ENCODE measurements at places on chromosomes 7 and 10.

DNA sequence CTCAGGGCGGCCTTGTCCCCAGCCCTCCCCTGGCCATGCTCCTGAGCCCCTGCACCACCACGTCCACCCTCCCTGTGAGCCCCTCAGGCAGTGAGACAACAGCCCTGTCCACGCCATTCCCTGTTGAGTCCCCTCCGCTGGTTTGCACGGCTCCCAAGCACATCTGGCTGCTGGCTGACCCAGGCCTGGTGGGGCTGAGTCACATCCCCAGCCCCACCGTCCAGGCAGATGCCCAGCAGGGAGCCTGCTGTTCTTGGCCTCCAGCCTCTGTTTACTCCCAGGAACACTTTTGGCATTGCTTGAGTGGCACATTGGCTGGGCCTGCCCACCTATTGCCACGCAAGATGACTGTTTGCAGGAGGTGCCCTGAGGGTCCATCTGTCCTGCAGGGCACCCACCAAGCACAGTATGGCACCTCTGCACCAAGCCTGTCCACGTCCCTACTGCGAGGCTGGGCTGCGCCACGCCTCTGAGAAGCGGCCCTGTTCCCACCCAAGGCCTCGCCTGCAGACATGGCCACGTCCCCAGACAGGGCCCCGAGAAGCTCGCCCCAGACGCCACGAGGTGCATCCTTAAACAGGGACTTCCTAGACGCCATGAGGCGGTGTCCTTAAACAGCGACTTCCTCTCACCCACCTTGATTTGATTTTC is 48.4 kb upstream of the INPP5A start:
- peak; percentile 50 for DNase-seq

- peak; percentile 43 for DNase-seq
Observed at GRCh38 chr7:18831419-18831818, 286.0 kb downstream of the TWIST1 start.

DNA sequence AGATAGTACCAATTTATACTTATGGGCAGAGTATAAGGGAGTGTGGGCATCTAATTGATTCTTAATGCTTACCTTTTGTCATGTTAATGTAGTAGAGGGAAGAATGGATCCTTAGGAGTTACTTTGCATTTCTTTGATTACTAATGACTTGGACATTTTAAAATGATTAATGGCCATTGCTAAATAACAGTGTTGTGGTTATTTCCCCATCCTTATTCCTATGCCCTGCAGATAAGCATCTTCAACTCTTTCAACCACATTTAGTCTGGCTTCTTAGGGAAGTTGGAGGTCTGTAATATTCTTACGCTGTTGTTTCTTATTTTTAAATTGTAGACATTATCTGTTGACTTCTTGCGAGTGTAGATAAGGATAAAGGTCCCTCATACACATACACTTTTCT is 37.2 kb downstream of the KAT6B start:
- peak; percentile 27 for DNase-seq

- DNase-seq, result no peak
Observed at GRCh38 chr7:47330026-47330425, 251.9 kb downstream of the TNS3 start.

DNA sequence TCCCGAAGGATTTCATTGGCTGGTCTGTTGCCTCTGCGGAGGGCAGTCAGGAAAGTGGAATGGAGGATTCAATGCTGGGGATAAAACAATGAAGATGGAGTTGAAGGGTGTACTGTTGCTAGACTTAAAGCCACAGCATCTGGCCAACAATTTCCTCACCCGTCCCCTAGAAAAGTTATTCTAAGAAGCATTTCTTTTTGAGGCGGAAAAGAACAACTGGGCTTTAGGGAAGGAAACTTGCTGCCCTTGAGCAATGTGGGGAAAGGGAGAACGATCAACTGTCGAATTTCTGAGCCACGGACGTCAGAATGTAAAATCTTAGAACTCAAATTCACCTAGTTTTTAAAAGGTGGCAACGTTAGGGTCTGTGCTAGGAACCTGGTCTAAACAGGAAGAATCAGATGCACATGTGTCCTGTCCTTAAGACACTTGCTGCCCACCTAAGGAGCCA is 664 bp downstream of the FMC1 start:
- DNase-seq, result no peak

DNA sequence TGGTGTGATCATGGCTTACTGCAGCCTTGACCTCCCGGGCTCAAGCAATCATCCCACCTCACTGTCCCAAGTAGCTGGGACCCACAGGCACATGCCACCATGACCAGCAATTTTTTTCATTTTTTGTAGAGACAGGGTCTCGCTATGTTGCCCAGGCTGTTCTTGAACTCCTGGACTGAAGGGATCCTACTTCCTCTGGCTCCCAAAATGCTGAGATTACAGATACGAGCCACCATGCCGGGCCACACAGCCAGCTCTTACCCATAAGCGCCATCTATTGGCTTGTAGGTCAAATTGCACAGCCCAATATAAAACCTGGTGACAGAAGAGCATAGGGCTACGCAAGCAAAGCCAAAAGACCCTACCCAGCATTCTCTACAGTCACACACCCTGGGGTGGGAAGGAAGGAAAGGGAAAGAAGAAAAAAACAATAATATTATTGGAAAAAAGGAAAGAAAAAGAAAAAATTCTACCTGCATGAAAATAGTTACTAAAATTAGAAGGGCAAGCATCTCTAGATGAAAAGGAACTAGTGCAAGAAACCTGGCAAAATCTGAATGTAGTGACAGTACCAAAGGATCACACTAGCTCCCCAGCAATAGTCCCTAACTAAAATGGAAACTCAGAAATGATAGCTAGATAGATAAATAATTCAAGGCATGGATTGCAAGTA is 29.4 kb upstream of the AMPH start:
- DNase-seq, result peak; percentile 70

DNA sequence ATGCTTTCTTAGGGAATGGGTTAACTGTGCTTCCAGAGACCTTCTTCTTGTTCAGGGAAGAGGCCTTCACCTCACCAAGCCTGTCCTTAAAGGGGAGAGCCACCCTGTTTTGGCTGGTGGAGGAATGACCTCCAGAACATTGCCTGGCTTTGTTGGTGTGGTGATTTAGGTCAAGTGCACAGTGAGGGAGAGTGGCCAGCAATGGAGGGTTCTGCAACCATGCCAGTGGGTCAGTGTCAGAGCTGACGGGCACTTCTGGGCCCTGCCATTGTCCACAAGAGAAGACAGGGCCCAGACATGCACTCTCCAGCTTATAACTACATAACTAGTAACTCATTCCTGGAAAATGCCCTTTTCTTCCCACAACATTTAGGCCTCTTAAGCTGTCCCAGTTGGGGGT is 238.5 kb upstream of the AKR1E2 start:
- DNase-seq, result no peak

DNA sequence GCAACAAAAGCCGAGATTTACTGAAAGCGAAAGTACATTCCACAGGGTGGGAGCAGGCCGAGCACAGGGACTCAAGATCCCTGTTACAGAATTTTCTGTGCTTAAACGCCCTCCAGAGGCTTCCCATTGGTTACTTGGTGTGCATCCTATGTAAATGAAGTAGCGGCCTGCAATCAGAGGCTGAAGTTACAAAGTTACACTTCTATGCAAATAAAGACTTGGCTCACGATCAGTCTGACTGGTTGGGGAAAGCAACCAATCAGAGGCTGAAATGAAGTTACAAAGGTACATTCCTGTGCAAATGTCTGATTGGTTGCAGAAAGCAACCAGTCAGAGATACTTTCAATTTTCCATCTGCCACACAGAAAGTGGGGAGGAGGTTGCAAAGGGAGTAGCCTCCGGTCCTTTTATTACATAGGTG is 4.1 kb downstream of the ACBD7 start:
- peak; percentile 89 for DNase-seq

DNA sequence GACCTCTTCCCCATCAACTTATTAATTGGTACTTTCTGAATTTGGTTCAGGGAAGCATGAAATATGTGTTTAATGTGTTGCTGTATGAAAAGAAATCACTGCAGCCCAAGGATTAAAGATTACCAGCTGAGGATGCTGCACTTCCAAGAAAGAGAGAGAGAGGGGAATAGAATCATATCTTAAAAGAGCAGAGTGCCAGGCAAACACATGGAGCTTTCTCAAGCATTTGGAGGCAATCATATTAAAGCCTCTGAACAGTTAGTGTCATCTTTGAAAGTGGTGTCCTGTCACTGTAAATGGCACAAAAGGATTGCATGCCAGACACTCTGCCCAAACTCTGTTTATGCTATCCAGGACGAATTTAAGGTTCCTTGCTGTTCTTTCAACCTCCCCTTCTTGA is 386.7 kb downstream of the SORCS1 start:
- no peak for DNase-seq

DNA sequence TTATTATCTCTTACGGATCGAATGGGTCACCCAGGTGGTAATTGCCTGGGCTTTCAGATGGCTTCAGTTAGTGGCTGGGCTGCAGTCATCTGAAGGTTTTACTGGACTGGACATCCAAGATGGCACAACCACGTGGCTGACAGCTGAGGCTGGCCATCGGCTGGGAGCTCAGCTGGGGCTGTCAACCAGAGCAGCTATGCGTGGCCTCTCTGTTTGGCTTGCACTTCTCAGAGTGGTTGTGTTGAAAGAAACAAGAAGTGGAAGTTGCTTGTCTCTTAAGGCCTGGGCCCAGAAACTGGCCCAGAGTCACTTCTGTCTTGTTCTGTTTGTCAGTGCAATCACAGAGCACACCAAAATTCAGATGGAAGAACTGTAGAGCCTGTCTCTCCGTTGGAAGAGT is 5.7 kb upstream of the GDI2 start:
- DNase-seq, result no peak

DNA sequence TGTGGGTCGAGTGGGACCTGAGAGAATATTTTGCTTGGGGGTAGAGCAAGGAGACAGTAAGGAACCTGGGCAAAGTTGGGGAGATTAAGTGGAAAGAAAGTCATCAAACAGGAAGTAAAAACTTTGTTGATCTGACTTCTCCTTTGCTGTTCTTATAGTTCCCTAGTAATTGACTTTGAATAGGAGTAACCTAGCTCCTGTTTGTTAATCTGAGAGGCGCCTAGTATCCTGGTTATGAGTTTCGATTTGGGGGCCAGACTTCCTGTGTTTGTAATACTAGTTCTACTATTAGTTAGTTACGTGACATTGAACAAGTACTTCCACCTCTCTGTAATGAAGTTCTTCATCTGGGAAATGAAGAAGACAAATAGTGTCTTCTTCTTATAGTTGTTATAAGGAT is 99.1 kb downstream of the ZNF365 start:
- no peak for DNase-seq

DNA sequence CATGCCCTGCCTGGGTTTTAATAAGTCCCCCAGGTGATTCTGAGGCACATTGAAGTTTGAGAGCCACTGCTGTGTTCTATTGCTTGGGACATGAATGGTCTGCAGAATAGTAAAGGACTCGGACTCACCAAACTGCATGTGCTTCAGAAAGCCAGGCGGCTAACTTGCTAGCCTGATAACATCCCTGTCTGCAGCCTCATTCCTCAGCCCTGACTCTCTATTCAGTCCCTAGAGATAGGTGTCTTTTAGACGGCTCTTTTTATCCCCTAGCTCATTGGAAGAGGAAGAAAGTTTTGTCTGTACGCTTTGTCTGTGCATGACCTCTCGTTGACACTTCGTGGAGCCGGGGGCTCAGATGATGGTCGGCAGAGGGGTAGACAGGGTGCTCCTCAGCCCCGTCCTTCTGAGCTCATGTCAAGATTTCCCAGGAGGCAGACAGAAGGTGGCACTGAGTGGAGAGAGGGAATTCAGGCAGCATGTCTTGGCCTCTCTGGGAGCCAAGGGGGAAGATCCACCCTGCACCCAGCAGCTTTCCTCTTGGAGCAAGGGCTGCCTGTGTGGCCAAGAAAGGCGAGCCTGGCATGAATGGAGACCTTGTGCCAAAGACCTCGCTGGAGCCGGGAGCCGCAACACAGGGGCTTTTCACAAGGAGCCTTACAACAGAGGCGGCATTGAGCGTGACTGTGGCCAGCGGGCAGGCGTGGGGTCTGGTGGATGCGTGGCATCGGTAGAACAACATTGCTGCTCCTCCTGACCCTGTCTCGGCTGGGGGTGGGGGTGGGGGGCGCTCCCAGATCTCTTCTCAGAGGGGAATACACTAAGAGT is 51.1 kb upstream of the PODXL start:
- no peak for DNase-seq

DNA sequence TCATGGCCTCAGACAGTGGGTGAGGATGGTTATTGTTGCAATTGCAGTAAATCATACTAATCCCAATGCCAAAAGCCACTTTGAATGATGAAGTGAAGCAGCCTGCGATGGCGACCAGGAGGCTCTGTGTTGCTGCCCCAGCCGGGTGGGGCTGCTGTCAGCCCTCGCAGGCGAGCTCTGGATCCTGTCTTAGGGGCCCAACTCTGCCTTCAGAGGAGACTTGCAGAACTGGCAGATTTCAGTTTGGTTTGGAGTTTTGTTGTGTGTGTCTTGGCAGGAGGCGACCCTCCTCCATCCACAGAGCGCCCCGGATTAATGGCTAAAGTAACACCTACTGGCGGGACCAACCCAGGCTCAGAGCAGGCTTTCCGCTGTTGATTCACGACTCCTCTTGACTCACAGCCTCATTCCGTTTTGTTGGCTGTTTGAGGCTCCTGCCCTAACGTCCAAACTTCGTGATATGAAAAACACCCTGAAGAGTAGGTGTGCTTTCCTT is 67.9 kb upstream of the BMPER start:
- DNase-seq, result no peak

- no peak for DNase-seq
Observed at GRCh38 chr10:132693676-132694075, 92.3 kb downstream of the NKX6-2 start.

DNA sequence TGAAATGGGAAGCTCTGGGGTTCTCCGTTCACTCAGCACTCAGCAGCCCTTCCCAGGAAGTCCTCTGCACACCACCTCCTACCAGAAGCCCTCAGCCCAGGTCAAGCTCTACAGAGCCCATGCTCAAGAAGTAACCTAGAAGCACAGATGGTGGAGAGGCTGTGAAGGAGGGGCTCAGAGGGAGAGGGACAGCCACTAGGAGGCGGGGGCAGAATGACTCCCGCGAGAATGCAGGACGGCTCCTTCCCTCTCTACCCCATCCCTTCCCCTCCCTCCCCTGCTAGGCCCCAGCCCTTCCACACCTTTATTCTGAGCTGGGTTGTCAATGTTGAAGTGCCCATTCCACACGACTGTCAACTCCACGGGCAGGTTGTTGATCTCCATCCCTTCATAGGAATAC is 373.2 kb downstream of the PLXNA4 start:
- DNase-seq, result no peak

GRCh38 chr7:81594767-81595166 is 175.1 kb downstream of the HGF start:
- DNase-seq, result no peak

GRCh38 chr7:78420001-78420400 is 621.4 kb downstream of the PHTF2 start:
- no peak for DNase-seq

GRCh38 chr10:75066271-75066670 is 45.2 kb upstream of the SAMD8 start:
- DNase-seq, result no peak

DNA sequence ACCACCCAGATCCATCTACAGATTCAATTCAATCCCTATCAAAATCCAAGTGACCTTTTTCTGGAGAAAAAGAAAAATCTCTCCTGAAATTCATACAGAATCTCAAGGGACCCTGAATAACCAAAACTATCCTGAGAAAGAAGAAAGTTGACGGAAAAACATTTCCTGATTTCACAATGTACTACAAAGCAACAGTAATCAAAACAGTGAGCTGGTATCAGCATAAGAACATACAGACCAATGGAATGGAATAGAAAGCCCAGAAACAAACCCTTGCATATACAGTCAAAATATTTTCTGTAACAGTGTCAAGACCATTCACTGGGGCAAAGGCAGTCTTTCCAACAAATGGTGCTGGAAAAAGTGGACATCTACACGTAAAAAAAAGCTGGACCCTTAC is 89.9 kb downstream of the JMJD1C start:
- DNase-seq, result peak; percentile 56
